Activated T-cell treated with anti-CD3 and anti-CD28 coated beads, Interleukin-2, amount 50 U/mL, for 4 hours (primary cell): ENCODE measurements at places on chromosomes 12 and 14.

- DNase-seq, result no peak
These were observed 93.9 kb downstream of the DAAM1 start for GRCh38 chr14:59282378-59282765.

GRCh38 chr12:23954332-23954731 is 4.9 kb upstream of the SOX5 start:
- DNase-seq, result no peak

DNA sequence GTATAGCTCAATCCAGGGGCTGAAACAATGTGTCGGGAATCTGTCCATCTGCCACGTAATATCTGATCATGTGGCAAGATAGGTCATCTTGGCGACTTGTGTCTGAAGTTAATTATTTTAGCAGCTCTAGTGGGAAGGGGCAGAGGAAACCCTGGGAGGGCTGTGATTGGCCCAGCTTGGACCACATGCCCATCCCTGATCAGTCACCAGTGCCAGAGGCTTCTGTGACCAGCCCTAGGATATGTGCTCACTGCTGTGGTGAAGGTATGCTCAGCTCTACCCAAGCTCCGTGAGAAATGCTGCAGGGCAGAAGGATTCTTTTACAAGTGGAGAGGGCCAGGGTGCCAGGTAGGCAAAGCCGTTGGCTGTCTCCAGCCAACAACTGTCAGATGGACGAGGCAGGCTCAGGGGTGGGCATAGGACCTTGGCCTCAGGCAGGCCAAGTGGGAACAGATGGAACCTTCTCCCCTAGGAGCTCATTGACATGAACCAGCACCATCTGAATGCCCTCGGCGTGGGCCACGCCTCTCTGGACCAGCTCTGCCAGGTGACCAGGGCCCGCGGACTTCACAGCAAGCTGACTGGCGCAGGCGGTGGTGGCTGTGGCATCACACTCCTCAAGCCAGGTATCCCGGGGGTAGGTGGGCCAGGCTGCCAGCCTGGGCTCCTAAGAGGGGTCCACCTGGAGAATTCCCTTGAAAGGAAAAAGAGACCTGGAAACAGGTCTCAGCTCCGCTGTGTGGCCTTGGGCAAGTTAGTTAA is 21.1 kb downstream of the MVK start:
- no peak for DNase-seq

GRCh38 chr12:121461048-121461447 is 61.1 kb downstream of the RNF34 start:
- no peak for DNase-seq

DNA sequence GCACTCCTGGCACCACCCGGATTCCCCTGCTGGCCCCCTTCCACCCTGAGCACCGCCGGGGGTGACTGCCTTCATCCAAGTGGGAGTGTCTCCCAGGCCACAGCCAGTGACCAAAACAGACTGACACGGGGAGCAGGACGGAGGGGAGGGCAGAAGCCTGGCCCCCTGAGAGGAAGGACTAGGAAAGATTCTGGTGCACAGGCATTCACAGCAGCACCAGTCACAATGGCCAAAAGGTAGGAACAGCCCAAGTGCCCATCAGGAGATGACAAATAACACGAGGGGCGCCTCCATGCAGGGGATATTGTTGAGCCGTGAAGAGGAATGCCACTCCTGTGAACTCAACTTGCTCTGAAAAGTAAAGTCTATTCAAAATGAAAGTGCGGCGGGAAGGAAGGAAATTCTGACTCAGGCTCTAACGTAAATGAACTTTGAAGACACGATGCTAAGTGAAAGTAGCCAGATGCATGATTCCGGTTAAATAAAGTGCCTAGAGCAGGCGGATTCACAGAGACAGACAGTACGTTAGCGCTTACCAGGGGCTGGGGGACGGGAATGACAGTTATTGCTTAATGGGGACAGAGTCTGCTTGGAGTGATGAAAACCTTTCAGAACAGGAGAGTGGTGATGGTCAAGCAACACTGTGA is 146.1 kb upstream of the NCOR2 start:
- DNase-seq, result peak; percentile 53

DNA sequence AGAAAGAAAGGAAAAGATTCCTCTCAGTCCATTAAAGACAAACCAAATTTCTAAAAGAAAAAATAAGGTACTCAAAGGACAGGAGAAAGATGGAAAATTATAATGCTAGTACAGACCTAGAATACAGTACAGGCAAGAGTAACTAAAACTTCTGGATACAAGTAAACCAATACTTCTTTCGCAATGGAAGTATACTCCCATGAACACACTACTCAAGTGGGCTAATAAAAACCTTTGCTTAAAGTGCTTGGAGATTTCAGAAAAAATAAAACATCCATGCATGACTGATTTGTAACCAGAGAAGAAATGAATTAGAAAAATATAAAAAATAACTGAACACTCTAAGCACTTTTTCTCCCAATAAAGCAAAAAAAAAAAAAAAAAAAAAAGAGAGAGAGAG is 3.5 kb downstream of the ZBTB25 start:
- DNase-seq, result no peak

GRCh38 chr12:39902821-39903220 is 203.1 kb downstream of the SLC2A13 start:
- DNase-seq, result no peak

DNA sequence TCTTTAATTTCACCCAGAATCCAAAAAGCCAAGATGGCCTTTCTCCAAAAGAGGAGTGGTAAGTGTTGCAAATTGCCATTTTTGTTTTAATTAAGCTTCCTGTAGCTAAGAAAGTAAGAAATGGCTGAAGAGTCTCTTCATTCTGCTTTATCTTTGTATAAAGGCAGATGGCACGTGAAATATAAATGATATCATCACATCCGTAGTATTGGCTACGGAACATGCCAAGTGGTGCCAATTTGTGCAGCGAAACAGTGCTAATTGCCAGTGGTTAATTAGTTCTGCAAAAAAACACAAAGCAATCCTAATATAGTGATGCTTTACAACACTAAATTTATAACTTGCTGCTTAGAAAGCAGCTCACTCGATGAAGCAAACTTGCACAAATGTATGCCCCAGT is 29.4 kb downstream of the PLEKHG7 start:
- DNase-seq, result no peak

GRCh38 chr14:50953502-50953901 is 9.2 kb upstream of the PYGL start:
- DNase-seq, result no peak

- peak; percentile 73 for DNase-seq
These were observed at the start of gene KLHDC1 for GRCh38 chr14:49692811-49693734. Gene KLHDC1 (plus strand): TSS chr14:49693120. CDS start chr14:49693195, 75 bp downstream.

DNA sequence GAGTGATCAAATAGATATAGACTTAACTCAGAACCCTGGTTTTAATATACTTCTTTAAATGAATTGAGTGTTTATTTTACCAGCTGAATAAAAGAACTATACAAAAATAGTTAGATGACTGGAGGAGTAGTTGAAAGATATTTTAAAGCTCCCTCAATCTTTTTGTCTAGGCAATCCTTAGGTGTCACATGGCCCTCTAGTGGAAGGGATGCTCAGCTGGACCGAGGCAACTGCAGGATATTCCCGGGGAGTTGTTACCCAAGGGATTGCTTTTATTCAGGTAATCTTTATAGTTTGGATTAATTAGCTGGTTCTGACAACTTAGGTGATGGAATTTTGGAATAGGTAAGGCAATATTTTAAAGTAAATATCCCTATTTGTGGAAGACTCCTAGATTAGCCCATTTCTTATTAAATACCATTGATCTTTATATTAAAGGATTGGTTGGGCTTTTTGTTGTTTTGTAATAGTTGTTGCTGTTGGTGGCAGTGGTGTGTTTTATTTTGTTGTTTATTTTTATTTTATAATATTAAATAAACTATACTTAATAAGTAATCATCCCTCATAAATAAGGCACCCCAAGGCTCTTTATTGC is 57.1 kb downstream of the ZDHHC17 start:
- no peak for DNase-seq

DNA sequence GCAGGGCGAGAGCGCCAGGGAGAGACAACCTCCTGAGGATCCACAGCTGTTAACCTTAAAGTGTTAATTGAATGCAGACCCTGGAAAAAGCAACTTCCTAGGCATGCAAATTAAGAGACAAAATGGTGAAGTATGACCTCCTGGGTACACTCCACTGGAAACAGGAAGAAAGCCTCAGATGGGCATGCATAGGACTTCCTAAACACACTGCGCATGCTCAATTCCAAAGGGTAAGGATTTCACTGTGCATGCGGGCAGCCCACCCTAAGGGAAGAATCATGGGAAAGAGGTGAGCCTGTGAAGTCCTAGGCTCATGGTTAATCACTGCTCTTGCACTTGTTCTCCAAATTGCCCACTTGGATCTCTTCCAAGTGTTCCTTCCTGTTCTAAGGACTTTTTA is 80.5 kb upstream of the CAPRIN2 start:
- no peak for DNase-seq

GRCh38 chr14:102964152-102964730 is 41.8 kb downstream of the AMN start:
- no peak for DNase-seq

GRCh38 chr12:89874146-89874545 is 165.5 kb upstream of the ATP2B1 start:
- DNase-seq, result no peak

DNA sequence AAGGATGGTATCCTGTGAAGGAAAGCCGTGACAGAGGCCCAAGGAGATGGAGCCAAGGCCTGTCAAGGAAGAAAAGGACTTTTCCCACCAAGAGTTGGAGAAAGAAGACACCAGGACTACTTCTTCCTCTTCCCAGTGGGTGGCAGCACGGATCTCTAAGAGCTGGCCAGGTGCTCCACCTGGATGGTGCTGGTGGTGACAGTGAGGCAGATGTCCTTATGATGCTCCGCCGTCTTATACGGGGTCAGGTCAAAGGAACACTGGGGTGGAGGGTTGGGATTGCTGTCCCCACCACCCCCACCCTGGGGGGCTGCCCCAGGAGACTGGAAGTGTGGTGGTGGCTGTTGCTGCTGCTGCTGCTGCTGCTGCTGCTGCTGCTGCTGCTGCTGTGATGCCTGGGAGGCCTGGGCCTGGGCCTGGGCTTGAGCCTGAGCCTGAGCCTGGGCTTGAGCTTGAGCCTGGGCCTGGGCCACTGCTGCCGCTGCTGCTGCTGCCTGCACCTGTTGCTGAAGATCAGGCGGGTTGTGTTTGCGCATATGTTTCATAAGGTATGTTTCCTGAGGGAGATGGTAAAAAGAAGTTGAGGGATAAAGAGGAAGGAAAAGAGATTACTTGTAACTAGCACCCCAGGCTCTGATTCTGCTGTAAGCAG is 4.8 kb upstream of the ING4 start:
- DNase-seq, result no peak

DNA sequence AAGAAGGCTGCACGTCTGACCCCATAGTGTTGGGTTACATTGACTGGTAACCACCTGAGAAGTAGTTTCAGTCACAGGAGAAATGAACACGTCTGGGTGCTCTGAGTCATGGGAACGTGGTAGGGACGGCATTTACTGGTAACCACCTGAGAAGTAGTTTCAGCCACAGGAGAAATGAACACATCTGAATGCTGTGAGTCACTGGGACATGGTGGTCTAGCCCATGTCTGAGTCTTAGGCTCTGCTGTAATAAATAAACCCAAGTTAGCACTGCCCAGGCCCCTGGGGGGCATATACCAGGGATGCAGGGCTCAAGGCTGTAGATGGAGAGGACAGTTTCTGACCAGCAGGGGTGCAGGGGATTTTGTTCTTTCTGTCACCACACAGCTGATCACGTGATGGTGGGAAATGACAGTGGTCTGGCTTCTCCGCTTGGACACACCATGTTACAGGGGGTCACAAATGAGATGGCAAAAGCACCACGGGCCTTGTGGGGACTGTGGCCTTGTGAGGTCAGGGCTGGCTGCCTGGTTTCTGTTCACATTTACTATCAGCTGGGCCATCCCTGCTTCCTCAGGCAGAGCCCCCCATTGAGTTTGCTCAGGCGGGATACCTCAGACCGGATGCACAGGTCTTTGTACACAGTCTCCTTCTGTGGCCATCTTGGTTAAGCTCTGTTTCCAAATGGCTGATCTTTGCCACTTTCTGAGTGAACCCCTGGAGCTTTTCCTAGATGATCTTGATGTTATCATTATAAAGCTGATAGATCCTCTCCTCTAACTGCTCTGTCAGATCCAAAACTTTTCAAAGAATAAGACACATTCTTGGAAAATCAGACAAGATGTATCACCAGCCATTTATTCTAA is 9.8 kb upstream of the C12orf42 start:
- DNase-seq, result no peak

DNA sequence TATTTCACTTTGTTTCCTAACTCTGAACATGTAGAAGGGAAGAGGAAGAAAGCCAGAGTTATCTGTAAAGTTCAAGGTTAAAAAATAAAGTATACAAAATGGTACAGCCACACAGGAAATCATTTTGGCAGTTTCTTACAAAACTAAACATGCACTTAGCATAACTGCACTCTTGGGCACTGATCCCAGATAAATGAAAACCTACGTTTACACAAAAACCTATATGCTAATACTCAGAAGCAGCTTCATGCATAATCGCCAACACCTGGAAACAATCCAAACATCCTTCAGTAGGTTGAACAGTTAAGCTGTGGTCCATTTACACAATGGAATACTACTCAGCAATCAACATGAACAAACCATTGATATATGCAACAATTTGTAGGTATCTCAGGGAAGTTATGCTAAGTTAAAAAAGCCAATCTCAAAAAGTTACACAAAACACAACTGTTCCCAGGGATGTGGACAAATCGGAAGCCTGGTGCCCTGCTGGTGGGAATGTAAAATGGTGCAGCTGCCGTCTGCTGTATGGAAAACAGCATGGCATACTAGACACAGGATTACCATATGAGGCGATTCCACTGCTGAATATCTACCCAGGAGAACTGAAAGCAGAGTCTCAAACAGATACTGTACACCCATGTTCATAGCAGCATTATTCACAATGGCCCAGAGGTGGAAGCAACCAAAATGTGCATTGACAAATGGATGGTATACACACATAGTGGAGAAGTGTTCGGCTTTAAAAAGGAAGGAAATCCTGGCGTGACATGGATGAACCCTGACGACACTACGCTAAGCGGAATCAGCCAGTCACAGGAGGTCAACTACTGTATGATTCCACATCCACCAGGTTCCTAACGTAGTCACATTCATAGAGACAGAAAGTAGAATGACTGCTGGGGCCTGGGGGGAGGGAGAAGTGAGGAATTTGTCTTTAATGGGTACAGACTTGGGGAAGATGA is 37.7 kb downstream of the NRDE2 start:
- DNase-seq, result no peak

- no peak for DNase-seq
These were observed 1.2 kb downstream of the WNT5B start for GRCh38 chr12:1630133-1630826.

DNA sequence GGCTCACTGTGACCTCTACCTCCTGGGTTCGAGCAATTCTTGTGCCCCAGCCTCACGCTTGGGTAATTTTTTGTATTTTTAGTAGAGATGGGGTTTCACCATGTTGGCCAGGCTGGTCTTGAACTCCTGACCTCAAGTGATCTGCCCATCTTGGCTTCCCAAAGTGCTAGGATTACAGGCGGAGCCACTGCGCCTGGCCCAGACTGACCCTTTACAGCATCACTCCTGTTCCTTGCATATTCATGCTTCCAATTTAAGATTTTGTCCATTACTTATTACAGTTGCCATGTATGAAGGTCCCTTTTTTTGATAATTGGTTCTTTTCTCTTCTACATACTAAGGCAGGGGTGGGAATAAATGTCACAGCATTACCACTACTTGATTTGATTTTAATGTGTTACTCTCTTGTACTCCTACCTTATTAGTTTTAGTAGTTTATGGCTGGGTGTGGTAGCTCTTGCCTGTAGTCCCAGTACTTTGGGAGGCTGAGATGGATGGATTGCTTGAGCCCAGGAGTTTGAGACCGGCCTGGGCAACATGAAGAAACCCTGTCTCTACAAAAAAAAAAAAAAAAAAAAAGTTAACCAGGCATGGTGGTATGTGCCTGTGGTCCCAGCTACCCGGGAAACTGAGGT is 46.9 kb downstream of the ADIPOR2 start:
- DNase-seq, result no peak

GRCh38 chr14:99230208-99231151 is 41.5 kb downstream of the BCL11B start:
- peak; percentile 70 for DNase-seq
